ENCODE measurements at places on chromosomes 2 and 18. TPM values are rescaled to one million over a fixed set of nuclear protein-coding genes. Genes with fewer than 3 reads are reported as not detected.

DNA sequence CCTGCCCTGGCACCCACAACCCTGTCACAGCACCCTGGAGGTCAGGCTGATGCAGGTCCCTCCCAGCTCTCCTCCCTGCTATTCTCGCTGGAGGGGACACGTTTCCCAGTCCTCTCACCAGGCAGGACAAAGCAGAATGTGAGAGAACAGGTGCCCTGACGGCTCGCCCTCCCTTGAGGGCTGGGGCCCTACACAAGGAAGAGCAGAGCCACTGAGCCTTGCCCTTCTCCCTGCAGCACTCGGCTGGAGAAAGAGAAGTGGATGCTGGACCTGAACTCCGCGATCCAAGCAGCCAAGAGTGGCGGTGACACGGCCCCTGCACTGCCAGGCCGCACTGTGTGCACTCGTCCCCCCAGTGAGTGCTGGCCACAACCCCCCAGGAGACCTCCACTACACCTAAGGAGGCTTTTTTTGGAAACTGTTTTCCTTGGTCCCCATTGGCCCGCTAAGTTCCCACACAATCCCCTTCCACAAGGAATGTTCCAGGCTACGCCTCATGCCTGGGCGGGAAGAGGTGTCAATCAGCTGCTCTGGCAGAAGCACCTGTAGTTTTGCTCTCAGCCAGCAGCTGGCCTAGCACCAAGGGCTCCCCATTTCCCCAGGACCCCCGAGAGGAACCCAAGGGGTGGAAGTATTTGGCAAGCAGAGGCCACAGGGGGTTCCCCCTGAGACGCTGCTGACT, 17.4 kb downstream of the STK25 start:
- DNase-seq = no peak

- DNase-seq = no peak
Measured at GRCh38 chr2:11753452-11753885, 7.0 kb downstream of the LPIN1 start.

DNA sequence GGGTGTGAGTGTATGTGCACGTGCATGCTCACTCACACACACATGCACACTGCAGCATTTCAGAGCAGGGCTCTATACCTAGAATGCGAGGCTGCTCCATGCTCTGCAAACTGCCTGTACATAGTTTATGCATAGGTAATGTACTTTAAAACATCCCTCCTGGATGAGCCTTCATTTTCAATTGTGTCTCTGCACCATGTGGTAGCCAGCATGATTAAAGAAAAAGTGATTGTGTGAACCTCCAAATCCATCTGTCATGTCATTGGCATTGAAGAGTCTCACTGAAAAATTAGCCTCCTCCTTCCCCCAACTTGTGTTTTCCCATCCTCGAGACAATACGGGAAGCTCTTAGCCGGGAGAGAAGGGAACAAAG, 120.9 kb upstream of the SPATS2L start:
- DNase-seq = no peak

DNA sequence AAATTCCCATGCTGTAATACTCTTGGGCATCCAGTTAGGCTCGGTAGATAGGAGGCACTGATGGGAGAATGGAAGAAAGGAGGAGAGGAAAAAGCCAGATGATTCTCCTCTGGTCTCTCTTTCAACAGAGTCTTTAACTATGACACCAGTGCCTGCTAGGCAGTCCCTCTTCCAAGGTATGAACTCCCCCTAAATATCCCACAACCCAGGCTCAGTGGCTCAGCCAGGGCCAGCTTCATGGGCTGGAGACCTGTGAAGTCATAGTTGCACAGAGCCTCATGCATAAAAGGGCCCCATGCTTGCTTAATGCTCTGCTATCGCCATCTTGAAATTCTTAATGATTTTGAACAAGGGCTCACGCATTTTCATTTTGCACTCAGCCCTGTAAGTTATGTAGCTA, 869.2 kb upstream of the GCFC2 start:
- no peak for DNase-seq

GRCh38 chr2:158313734-158314133, 142.8 kb downstream of the CCDC148 start:
- DNase-seq = no peak

DNA sequence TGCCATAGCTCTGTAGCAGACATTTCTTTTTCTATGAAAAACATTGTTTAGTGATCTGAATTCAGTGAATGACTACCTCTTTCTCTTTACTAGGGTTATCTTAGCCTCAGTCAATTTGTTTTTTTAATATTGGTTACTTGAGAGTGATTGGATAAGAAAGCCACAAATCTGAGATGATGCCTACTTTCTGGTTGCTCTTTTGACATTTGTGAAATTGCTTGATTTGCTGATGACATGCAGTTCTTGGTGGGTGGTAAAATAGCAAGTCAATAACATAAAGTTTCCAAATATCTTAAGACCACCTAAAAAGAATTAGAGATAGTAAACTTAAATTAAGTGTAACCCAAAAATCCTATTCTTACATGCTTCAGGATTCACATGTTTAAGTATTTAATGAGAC, 199.5 kb upstream of the STON1 start:
- no peak for DNase-seq

DNA sequence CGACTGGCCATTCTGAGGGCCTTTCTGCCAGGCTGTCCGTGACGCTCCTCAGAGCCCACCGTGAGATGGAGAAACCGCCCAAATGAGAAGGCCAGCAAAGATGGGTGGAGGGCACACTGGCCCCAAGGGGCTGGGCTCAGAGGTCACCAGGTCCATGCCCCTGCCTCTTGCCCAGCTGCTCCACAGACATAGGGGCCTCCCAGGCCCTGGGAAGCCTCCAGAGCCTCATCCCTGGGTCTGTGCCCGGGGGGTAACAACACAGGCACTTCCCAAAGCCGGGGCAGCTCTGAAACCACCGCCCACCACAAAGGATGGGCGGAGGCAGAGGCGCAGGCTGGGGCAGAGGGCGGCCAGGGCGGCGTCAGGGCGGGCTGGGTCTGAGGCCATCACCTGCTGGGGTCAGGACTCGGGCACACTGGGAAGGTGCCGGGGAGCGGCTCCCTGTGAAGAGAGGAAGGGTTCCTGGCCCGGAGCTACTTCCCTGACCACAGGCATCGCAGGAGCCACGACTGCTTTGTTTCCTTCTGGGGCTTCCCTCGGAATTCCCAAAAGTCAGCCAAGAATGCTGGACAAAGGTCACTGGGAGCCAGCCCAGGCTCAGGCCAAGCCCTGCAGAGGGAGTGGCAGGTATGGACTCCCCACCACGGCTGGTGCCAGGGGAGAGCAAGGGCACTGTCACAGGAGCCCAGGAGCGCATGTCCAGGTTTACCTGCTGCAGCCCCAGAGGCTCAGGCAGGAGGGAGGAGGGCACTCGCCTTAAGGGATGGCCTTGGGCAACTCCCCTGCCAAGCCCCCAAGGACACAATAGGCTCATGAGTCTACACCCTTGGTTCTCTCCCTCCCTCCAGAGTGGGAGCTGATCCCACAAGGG, 9.4 kb downstream of the CYP26B1 start:
- peak; percentile 16 for DNase-seq

GRCh38 chr2:190766595-190766994, 114.0 kb upstream of the GLS start:
- no peak for DNase-seq

DNA sequence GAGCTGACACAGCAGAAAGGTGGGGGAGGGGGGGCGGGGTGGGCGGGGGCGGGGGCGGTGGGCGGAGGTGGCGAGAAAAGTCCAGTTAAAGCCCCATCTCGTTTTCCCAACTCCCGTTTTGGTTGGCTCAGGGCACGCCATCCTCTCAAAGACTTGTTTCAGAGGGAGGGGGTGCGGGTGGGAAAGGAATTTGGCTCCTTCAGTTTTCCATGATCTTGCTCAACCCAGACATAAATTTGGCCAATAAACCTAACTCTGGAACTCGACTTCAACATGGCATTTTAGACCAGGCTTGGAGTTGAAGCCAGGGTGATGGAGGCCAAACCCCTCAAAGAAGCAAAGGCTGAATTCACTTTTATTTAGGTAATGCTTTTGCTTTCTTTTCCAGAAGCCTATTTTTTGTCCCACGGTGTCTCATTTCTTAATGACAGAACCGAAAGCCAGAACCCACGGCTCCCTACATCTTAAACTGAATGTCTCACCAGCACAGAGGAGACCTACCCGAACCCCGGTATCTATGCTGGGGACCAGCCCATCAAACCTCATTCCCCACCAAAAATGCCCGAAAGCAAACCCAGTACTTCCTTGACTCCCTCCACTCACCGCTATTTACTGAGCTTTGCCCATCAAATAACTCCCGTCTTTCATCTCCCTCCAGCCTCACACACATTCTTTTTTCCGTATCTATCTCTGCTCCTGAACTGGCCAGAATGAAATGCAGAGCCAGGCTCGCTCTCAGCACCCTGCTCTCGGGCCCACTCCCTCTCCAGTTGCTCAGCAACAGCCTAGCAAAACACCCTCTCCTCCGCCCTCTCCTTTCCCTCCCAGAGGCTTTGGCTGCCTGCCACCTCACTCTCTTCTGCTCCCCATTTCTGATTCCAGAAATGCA, 4.3 kb downstream of the IGFBP5 start:
- DNase-seq = peak; percentile 81

DNA sequence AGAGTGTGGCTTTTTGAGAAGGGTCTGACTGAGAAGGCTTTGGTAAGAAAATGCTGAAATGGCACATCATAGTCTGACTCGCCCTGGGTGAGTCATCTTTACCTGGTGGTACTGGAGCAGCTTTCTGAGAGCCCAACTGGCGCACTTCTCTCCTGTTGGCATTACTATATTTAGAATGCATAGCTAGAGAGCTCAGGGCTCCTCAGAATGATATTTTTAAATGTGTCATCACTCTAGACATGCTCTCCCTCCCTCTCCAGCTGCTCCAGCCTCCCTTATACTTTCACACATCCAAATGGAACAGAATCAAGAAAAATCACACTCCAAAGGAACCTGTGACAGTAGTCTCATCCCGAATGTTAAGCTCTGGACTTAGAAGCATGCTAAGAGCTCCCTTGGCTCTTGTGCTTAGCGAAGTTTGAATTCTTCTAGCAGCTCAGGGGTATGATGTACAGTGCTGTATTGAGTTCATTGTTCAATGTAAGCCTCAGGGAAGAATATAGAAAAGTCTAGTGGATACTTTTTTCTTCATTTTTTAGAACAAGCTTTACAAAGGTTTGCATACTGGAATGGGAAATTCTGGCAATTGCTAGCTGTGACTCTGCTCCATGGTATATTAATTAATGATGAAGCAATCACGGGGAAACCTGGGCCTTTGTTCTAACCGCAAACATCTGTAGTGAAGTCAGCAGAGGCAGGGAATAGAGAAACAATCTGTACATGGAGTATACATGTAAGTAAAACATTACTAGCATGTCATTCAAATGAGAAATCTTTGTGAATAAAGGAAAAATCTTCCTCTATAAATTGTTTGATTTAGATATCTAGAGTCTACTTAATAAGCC, 751.2 kb upstream of the NRXN1 start:
- DNase-seq = no peak

STPG4 gene
- total RNA-seq = not detected

SULT6B1 gene
- total RNA-seq = not detected

SERPINB4 gene
- total RNA-seq = not detected

All from ovary (tissue), 10 donors.